NB4 (cell line): ENCODE measurements at places on chromosomes 6 and 20.

DNA sequence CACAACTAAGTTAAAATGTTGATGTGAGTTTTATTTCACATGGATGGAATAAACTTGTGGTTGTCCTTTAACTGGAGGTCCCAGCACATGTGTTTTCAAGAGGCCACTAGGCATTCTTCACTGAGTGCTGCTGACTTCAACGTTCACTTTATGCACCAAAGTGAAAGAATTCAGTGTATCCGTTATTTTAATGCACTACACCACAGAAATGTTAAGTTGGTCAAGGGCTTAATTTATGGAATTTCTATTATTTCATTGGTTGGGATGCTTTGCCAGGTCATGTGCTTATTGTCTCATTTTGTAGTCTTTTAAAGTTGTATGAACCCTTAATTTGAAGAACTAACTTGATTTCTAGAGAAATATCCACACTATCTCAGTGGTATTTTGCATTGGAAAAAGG is 106.4 kb downstream of the PPP1R14C start:
- no peak for DNase-seq

DNA sequence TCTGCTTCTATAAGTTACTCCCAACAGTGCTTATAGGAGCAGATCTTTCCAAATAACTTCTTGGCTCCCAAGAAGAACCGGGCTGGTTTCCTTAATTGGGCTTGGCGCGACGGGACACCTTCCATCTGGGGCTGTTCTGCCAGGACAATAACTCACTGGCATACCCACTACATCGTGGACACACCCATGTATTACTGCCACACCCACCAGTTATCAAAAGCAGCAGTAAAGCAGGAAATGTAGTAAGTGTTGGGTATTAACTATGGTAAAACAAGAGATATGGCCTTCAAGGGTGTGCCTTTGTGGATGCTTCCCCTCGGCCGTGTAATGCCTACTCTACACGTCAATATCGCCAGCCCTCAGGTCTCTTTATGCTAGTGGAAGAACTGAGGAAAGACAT is 24.7 kb downstream of the CNKSR3 start:
- no peak for DNase-seq

DNA sequence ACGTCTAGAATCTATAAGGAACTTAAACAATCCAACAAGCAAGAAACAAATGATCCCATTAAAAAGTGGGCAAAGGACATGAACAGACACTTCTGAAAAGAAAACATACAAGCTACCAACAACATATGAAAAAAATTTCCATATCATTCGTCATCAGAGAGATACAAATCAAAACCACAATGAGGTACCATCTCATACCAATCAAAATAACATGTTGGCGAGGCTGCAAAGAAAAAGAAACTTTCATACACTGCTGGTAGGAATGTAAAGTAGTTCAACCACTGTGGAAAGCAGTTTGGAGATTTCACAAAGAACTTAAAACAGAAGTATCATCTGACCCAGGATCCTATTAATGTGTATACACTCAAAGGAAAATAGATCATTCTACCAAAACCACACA is 243.9 kb upstream of the RUNX2 start:
- no peak for DNase-seq

- no peak for DNase-seq
These were observed 33.2 kb upstream of the CST7 start for GRCh38 chr20:24915892-24916291.

DNA sequence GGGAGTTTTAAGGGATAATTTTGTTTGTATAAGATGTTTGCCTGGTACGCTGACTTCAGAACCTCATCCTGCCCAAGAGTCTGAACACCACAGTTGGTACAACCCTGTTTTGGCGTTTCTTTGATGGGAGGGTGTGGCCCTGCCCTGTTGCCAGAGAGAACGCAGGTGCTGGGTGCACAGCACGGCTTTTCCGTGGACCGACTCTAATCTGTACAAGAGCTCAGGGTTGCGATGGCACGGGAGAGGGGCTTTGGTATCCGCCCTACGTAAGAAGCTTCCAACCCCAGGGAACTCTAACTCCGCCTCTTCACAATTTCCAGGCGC is 1.3 kb downstream of the CYP24A1 start:
- DNase-seq = no peak

DNA sequence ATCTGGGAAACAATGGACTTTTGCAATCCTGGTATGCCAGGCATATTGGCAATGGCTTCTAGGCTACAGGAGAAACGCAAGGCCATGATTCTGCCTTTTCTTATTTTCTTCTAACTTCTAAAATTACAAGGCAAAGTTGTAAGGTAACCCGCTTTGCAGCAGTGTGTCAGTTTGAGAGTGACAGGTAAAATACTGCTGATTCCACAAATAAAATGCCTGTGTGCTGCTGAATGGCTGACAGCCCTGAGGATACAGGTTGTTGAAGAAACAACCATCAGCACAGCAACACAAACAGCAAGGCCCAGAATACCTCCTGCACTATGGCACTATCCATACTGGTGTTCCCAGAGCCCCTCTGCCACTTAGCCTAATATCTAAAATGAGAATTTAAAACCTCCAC is 37.1 kb downstream of the SLC17A1 start:
- no peak for DNase-seq
